ENCODE measurements at places on chromosomes 4 and X. TPM values are rescaled to one million over a fixed set of nuclear protein-coding genes. Genes with fewer than 3 reads are reported as not detected.

The CXorf51B gene
- not detected for total RNA-seq

DNA sequence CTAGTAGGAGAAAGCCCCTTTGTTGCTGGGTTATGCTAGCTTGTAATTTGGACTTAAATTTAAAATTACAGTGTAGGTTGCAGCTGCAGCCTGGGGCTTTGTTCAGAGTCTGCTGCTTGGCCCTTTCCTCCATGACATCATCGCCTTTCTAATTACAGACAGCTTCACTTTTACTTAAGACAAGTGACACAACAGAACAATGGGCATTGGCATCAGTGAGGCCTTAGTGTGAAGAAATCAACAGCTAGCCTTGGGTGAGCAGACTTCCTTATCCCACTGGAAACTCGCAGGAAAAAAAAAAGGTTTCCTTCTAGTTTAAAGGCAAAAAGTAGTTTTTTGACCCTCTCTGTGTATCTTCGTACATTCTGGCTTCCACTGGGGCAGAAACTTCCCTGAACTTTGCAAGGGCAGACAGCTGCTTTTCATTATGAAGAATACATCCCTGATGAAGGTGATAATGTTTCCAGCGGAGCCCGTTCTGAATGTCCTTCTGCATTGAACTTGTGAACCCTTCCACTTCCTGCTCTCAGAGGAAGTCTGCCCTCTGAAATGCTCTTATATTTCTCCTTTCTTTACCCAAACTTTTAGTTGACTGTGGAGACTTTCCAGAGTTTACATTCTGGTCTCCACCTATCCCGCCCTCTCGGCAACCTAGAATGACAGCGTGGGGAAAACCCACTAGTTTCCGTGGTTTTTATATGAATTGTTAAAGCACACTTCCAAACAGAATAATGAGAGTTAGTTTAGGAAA, 123.2 kb upstream of the FAM9C start:
- peak overlapping the region; percentile 14 for H3K27ac ChIP-seq
- H3K36me3 ChIP-seq, result no peaks in the 10 kb centered on the region
- DNase-seq, result peak; percentile 37
- H3K4me3 ChIP-seq, result no peak overlapping the region
- H3K27me3 ChIP-seq, result no peaks in the 10 kb centered on the region
- H3K4me1 ChIP-seq, result no peaks in the 10 kb centered on the region

DNA sequence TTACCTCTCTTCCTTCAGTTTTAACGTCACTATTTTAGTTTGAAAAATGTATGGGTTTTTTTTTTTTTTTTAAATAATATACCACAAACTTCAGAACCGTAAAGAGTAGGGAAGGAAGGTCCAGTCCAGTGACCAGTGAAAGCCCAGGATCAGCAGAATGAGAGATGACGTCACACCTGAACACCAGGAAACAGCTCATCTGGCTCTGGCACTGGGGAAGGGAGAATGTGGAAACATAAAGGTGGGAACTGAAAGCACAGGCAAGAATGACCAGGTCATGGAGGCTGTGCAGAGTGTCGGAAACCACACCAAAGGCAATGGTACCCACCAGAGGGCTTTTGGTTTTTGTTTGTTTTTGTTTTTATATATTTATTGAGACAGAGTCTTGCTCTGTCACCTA, 141.2 kb downstream of the DHX15 start:
- H3K4me3 ChIP-seq, result no peak overlapping the region
- no peaks in the 10 kb centered on the region for H3K27me3 ChIP-seq
- DNase-seq, result no peak
- H3K4me1 ChIP-seq, result no peaks in the 10 kb centered on the region

DNA sequence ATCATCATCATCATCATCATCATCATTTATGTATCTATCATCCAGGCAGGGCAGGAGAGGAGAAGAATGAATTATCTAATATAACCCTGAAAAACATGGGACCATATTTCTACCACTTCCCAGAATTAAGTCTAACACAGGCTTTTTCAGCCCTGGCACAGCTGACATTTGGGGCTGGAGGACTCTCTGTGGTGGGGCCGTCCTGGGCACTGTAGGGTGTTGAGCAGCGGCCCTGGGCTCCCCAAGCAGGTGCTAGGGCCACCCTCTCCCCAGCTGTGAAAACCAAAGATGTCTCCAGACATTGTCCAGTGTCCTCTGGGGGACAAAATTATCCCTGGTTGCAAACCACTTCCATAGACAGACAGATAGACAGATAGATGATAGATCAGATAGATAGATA, 288.4 kb downstream of the CRLF2 start:
- H3K27ac ChIP-seq, result no peak overlapping the region
- H3K27me3 ChIP-seq, result no peaks in the 10 kb centered on the region
- peaks cover 4% of the 10 kb centered on the region for H3K4me1 ChIP-seq
- H3K4me3 ChIP-seq, result no peak overlapping the region
- no peaks in the 10 kb centered on the region for H3K36me3 ChIP-seq
- no peak for DNase-seq

The SNX12 gene
- total RNA-seq, result 41.6 TPM

- H3K36me3 ChIP-seq, result peaks cover 7% of the 10 kb centered on the region
- no peak overlapping the region for H3K4me3 ChIP-seq
- H3K27ac ChIP-seq, result no peak overlapping the region
- DNase-seq, result no peak
- H3K4me1 ChIP-seq, result peaks cover 4% of the 10 kb centered on the region
Observed at GRCh38 chr4:15006416-15007024, 4.2 kb downstream of the CPEB2 start.

DNA sequence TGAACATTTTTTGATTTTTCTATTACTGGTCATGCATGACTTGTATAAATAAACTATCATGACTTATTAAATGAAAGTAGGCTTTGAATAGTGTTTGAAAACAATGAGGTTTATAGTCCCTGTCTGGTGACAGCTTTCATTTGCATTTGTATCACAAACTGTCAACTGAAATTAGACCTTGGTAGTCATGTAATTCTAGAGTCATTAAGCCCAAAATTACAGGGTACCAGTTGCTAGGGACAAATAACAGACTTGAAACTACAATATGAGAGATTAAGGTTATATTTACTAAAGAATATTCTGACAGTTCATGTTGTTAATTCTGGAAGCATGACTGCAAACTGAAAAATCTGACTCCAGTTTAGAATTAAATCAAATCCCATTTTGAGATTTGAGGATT, 9.2 kb upstream of the VAMP7 start:
- no peak overlapping the region for H3K4me3 ChIP-seq
- peaks cover 20% of the 10 kb centered on the region for H3K27me3 ChIP-seq
- no peaks in the 10 kb centered on the region for H3K36me3 ChIP-seq
- H3K27ac ChIP-seq, result no peak overlapping the region
- no peak for DNase-seq
- no peaks in the 10 kb centered on the region for H3K4me1 ChIP-seq
